ENCODE measurements at places on chromosomes 5 and 9.

DNA sequence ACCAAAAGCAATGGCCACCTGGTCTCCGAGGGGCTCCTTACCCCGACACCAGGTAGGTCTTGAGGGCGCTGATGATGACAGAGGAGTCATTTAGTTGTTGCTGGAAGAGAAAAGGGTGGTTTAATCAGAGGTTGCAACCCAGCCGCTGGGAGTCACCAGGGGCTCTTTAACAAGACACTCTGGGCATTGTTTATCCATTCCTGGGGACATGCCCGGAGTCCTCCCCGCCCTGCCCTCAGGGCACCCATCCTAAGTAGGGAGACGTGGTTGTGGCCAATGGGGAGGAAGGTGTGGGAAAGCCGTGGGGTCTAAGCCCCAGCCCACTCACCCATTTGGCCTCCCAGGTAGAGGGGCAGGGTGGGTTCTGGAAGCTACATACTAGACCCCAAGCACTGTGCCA, 3.1 kb downstream of the PTGES2 start:
- DNase-seq, result no peak

GRCh38 chr9:118395415-118395814, 691.2 kb downstream of the TLR4 start:
- DNase-seq, result no peak

DNA sequence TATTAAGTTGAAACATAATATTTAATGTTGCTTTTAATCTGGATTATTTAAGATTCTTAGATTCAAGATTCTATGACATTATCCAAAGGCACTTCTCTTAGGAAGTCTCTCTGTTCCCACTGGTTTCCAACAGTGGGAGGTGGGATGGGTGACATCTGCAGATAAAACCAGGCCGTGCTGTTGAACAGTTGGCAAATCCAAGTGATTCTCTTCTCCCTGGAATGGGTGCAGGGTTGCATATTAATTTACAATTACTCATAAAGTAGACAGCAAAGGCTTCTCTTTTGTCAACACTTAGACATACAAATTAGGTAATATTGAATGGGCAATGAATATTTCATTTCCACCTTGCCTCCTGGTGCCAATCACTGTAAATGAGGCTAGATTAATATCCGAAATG, 233.7 kb upstream of the IL12B start:
- DNase-seq, result no peak

DNA sequence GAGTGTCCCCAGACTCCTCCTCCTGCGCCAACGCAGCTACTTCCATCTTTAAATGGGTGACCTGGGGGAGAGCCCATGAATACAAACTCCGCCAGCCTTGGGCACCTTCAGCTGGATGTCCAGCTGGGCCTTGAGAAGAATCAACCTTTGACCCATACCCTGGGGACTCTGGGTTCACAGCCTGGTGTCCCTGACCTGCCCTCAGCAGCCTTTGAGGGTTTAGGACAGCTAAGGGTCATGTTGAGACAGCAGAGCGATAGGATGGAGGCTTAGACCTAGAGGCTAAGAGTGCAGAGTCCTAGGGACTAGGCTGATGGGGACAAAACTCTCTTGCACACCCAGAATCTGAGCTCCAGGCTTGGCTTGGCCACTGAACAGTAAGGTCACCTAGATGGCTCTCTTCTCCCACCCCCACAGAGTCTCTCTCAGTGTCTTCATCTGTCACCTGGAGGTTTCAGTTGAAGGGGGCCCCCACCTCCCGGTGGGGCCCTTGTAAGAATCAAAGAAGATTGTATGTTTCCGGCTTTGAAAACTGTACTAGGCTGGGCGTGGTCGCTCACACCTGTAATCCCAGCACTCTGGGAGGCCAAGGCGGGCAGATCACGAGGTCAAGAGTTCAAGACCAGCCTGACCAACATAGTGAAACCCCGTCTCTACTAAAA, 6.7 kb upstream of the AQP3 start:
- DNase-seq, result peak; percentile 61

DNA sequence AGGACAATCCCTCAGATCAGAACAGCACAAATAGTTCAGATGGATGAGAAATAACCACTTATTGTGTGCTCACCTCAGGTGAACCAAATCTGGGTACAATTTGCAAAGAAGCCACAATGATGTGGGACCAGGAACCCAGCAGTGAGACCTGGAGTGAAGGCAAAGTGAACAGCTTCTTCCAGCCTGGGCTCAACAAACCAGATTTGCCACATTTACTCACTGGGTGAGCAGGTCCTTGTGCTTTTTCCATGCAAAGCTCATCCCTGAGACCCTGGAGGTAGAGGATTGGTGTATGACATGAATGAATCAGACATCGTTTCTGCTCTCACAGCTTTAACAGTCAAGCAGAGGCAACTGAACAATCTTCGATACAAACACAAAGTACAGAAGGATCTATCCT, 29.1 kb upstream of the GRIA1 start:
- DNase-seq, result no peak

GRCh38 chr5:88142886-88143692, 125.6 kb downstream of the TMEM161B start:
- no peak for DNase-seq

DNA sequence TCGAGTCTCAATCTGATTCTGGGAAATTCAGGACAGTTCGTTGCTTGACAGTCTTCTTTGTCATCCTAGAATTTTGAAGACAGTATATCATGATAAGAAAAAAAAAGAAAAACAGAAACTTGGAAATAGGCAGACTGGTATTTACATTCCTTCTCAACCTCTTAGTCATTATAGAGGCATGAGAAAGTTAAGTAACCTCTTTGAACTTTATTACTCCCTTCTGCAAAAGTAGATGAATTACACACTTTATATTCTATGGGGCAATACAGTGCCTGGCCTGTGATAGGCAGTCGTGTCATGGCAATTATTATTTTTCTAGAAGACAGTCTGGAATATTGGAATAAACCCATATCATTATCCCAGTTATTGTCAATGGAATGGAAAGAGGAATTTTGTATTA, 828.9 kb downstream of the TLR4 start:
- DNase-seq, result no peak

DNA sequence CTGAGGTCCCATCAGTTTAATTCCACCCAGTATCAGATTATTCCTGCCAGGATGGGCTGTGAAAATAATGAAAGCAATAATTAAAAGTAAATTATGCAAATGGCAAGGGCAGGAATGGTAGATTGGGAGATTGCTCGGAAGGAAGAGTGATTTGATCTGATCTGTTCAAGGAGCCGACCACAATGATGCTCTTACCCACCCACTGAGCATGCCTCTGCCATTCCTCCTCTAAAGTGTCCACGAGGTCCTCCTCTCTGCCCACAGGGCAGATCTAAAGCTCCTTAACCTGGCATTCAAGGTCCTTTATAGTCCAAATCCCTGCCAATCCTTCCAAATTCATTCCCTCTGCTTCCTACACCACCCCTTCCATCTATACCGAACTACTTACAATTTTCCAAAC, 147.8 kb downstream of the TTLL11 start:
- DNase-seq, result no peak

GRCh38 chr5:119795768-119796167, 166.4 kb downstream of the FAM170A start:
- no peak for DNase-seq

All from activated CD8-positive, alpha-beta T cell treated with anti-CD3 and anti-CD28 coated beads for 36 hours (primary cell).